ENCODE measurements at places on chromosomes 5 and 9. TPM values are rescaled to one million over a fixed set of nuclear protein-coding genes. Genes with fewer than 3 reads are reported as not detected.

Gene PTGS1
- 0.07 TPM for total RNA-seq

Gene PAEP
- total RNA-seq = 0.21 TPM

Gene RASEF
- total RNA-seq = 10.2 TPM

Gene FOXD4
- total RNA-seq = 0.13 TPM

Gene SMIM32
- not detected for total RNA-seq

Gene LHX3
- total RNA-seq = not detected

Gene PCA3
- total RNA-seq = not detected

Gene IFNA14
- not detected for total RNA-seq

Gene PCDHGA9
- 5.2 TPM for total RNA-seq

GRCh38 chr9:103981912-103982311 lies 112.2 kb upstream of the SMC2 start:
- DNase-seq = no peak

GRCh38 chr5:141707510-141707909 lies 25.5 kb upstream of the ARAP3 start:
- DNase-seq = no peak

- no peak for DNase-seq
Measured at GRCh38 chr5:18243846-18244245, 609.6 kb downstream of the TAF11L14 start.

DNA sequence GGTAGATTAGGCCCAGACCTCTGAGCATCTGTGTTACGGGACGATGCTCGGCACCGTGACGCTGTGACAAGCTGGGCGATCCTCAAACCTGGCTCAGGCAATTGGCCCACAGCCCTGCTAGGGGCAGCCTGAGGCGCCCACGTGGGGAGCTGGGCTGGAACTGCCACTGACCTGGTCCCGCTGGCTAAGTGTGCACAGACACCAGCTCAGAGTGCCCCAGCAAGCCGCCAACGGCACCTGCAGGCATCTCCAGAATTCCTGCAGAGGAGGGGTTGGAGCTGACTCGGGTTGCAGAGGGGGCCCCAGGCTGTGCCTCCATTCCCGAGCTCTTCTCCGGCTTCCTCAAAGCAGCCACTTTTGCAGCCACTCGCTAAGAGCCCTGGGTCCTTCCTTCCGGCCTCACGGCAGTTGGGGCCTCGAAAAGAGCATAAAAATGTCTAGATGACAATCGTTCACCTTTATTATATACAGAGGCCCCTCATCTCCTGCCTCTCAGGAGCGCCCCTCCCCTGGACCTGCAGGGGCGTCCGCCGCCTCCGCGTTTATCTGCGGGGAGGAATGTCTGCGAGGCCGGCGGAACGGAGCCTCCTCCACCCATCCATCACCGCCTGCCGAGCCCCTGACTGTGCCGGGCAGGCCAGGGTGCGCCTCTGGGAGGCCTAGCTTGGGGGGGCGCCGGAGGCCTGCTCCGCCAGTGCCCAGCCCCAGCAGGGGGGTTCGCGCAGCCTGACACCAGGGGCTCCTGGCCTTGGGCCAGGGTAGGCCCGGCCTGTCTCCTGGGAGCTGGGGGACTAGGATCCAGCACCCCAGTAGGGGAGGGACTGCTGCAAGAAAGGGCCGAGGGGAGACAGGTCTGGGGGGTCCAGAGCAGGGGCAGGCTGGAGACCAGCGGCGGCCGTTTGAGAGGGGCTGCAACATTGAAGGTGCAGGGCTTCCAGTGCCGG lies 144.9 kb downstream of the BARX1 start:
- DNase-seq = no peak

DNA sequence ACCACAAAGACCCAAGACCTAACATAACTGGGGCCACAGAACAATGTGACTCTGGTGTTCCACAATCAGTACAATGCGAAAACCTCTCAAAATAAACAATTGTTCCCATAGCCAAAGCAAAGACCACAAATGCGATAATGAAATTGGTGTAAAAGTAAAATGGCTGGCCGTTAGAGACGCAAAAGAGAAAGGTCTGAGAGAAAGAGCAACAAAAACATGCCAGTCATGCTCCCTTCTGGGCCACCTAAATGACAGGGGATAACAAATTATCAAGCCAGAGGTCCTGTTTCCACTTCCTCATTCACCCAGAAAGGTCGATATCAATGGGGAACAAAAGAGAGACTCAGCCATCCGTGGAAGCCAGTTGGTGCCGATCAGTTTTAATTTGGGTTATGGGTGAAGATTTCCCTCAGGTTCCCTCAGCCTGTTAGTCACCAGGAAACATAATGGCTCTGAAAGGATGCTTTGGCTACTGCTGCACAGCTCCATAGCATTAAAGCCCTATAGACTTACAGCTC lies 9.2 kb upstream of the CFAP95 start:
- DNase-seq = no peak

DNA sequence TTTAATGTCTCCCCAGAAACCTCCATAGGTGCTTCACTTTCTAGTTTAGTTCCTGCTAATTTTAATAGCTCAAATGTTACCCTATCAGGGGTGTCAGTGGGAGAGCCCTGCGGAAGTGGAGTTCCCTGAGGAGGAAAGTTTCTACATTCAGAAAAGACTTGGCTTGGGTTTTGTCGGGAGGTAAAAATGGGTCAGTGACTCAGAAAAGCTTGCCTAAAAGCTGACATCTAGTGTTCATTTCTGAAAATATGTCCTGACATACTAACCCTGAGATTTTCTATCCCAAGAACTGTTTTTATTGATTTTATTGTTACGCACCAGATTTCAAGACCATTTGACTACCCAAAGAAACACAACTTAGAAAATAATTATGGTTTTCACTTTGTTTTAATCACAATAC lies 40.9 kb upstream of the GLDC start:
- no peak for DNase-seq

GRCh38 chr5:28574606-28575005 lies 1536.2 kb upstream of the CDH9 start:
- DNase-seq = peak; percentile 5

DNA sequence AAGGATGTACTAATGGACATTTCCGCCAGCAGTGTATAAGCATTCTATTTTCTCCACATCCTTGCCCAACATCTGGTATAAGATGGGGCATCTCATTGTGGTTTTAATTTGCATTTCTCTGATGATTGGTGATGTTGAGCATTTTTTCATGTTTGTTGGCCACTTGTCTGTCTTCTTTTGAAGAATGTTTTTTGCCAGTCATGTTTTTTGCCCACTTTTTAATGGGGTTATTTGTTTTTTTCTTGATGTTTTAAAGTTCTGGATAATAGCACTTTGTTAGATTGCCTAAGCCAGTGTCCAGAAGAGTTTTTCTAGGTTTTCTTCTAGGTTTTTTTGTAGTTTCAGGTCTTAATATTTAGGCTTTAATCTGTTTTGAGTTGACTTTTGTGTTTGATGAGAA lies 31.7 kb downstream of the RAD23B start:
- no peak for DNase-seq

GRCh38 chr5:94433397-94434163 lies 184.8 kb downstream of the KIAA0825 start:
- DNase-seq = peak; percentile 14

- DNase-seq = peak; percentile 63
Measured at GRCh38 chr5:38598994-38599617, 42.7 kb upstream of the LIFR start.

- DNase-seq = no peak
Measured at GRCh38 chr9:69028754-69029153, 6.8 kb upstream of the FXN start.

DNA sequence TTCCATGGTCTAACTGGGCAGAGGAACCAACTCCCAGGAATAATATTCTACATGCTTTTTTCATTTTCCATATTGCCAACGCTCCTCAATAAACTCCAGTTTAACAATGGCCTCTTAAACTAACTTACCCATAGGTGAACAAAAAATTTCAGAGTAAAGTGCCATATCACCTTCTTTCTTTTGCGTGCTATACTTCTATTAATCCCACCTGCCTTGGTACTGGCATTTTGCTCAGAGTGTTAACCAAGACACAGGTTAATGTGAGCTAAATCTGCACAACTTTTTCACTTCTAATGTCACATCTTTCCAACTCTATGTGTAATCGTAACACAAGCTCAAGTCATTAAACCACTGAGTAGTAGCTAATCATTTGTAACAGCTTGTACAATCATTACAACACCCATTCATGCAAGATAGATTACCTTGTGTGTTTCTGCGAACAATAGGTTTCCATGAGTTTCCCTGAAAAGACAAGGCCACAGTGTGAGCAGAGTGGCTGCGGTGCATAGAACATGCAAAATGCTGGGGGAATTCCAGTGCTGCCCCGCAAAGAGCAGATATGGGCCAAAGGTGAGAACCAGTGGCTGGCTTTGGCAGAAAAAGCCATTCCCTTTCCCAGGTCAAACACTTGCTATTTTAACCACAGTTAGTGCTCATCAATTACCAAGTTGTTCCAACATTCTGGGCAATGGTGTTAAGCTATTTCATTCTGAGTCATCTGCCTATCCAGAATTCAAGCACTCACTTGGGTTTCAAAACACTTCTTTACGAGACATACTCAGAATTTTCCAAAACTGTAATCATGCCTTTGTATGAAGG lies 42.8 kb downstream of the TIMD4 start:
- DNase-seq = peak; percentile 93

DNA sequence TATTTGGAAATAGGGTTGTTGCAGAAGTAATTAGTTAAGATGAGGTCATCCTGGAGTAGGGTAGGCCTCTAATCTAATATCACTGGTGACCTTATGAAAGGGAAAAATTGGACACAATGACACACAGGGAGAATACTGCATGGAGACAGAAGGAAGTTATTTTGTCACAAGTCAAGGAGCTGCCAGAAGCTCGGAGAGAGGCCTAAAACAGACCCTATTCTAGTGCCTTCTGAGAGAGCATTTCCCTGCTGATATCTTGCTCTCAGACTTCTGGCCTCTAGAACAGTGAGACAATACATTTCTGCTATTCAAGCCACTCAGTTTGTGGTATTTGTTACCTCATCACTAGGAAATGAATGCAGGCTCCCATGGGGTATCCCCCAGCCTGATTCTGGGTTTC lies 332.9 kb downstream of the CSNK1G3 start:
- DNase-seq = peak; percentile 18

GRCh38 chr9:120393386-120394057 lies 186.4 kb downstream of the CDK5RAP2 start:
- no peak for DNase-seq

GRCh38 chr5:151492729-151493128 lies 45.3 kb downstream of the SLC36A1 start:
- DNase-seq = no peak

- no peak for DNase-seq
Measured at GRCh38 chr5:122907276-122907675, 61.9 kb downstream of the SNX24 start.

DNA sequence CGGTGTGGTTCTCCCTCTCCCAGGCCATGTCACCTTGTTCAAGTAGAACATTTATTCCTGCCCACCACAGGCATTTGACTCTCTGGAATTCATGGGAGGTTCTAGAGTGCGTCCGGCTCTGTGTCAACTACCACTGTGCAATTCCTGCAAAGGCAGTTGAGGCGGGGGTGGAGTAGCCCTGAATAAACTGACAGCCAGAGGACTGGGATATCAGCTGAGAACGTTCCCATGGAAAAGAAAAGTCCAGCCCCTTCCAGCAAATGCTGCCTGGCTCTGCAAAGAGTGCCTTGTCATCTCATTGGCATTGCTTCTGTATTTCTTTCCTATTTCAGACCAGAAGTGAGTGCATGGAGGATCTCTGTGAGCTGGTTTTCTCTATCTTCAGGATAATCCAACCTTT lies 18.9 kb upstream of the MEGF9 start:
- DNase-seq = peak; percentile 56

DNA sequence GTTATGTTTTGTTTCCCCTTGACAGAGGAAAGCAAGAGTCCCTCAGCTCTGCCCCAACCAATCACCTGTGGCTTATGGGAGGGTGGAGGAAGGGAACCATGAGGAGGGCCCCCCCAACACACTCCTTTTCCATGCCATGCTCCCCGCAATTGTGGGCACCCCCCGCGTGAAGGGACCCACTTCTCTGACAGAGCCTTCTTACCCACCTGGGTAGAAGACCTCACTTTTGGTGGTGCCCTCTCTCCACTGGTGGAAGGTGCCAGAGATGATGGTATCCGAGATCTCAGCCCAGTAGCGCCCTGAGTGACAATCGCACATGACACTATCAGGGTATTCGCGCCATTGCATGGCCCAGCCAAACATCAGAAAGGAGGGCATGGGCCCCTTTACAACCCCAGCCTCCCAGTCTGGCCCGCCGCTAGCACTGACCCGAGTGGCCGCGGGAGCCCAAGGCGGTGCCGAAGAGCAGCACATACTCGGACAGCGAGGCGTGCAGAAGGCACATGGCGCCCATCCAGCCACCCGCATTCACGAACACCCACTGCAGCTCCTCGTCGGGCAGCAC lies 714 bp downstream of the SIGMAR1 start:
- no peak for DNase-seq

GRCh38 chr9:131817627-131818026 lies 77.8 kb upstream of the RAPGEF1 start:
- no peak for DNase-seq

GRCh38 chr5:88792144-88792840 lies 90.7 kb downstream of the MEF2C start:
- DNase-seq = peak; percentile 67

GRCh38 chr5:57836921-57837320 lies 354.3 kb upstream of the ACTBL2 start:
- no peak for DNase-seq

DNA sequence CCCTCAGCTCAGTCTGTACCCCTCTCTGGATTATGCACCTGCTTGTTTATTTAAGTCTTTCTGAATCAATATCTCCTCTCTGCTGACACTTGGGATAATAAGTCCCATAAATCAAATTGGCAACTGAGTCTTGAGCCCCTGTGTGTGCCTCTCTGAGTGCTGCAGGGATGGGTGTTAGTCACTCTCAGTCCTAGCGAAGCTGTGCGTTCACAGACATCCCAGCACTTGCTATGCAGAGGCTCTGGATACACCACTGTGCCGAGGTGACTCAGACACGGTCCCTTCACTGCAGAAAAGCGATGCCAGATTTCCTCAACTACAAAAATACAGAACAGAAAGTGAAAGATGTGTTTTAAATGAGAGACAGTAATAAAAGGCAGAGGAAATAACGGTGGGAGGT lies 4.1 kb upstream of the KCNMB1 start:
- DNase-seq = no peak

DNA sequence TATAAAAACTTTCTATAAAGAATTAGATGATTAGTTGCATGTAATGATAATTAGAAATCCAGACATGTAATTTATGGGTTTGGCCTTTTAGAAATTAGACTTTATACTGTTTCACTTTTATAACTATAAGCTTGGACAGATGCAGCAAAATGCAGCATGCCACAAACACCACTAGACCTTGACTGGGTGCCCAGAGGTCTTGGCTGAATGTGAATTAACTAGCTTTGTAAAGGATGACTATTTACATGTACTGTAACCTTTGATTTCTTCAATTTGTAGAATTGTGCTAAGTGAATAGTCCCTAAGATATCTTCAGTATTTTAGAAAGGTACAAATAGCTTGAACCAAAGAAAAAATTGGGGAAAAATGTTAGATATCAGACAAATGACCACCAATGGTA lies 2168.1 kb downstream of the MAT2B start:
- DNase-seq = no peak

- no peak for DNase-seq
Measured at GRCh38 chr9:124032247-124032646, 20.7 kb downstream of the LHX2 start.

All from kidney epithelial cell (primary cell).